ENCODE measurements at places on chromosomes 12 and 14. TPM values are rescaled to one million over a fixed set of nuclear protein-coding genes. Genes with fewer than 3 reads are reported as not detected.

- DNase-seq = no peak
Observed at GRCh38 chr14:88470542-88471440, 84.0 kb downstream of the PTPN21 start.

BEGAIN gene
- total RNA-seq = 2.7 TPM

DNA sequence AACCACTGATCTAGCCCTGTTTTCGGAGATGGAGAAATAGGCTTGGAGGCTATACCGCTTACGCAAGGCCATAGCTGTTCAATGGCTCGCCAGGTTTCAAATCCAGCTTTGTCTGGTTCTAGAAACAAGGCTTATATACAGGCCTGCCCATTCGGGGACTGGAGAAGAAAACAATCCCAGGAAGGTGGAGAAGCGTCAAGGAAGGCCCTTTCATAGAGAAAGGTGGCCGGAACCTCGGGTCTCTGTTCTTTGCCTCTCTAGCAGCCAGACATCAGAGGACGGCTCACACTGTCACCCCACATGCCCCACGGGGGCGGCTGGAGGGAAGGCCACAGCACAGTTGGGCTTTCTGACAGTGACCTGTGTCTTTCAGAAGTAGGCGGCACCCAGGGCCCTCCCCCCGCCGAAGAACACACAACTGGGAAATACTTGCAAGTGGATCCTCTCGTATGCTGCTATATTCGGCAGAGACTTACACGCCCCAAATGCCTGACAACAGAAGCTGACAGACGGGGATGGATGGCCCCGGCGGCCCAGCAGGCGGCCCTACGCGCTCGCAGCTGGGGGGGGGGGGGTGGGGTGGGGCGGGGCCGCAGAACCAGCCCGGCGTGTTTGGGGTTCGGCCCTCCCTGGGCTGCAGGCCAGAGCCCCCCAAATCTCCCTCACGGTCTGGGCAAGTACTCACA, 4.5 kb upstream of the SETD1B start:
- peak; percentile 64 for DNase-seq

DNA sequence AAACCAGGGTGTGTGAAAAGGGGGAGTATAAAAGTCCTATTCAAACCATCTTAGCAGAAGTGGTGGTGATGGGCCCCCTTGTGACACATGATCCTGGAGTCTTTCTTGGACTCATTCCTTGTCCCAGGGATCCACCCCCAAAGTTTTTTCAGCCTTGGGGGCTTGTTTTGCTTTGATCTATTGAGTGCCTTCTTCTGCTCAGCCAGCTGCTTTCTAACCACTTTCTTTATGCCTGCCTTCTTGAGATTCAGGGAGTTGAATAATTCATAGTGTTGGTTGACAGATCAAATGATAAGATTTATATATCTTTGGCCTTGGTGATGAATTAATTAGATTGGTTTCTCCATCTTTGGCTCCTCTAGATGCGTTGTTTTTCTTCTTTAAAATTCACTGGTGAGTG, 926.7 kb downstream of the DIO2 start:
- DNase-seq = no peak

- DNase-seq = no peak
Observed at GRCh38 chr12:92444763-92445162, 258.0 kb upstream of the PLEKHG7 start.

DNA sequence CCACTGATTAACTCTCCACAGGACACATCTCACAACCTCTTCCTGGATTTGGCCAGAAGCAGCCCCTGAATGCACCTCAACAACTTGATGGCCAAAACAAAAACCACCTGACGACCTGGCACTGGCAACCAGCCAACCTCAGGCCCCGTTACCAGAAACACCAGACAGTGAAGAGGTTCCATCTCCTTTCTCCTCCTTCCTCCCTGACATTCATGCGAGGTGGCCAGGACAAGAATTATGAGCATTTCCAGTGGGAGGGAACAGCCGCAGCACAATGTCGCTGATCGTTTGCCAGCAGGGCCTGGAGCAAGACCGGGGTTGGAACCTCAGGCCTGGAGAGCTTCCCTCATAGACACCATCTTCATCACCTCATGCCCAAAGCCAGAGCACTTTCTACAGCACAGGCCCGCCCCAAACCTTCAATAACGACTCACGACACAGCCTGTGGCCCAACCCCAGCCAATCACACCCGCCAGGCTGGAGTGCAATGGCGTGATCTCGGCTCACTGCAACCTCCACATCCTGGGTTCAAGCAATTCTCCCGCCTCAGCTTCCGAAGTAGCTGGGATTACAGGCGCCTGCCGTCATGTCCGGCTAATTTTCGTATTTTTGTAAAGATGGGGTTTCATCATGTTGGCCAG, 48.7 kb downstream of the CCDC88C start:
- no peak for DNase-seq

DNA sequence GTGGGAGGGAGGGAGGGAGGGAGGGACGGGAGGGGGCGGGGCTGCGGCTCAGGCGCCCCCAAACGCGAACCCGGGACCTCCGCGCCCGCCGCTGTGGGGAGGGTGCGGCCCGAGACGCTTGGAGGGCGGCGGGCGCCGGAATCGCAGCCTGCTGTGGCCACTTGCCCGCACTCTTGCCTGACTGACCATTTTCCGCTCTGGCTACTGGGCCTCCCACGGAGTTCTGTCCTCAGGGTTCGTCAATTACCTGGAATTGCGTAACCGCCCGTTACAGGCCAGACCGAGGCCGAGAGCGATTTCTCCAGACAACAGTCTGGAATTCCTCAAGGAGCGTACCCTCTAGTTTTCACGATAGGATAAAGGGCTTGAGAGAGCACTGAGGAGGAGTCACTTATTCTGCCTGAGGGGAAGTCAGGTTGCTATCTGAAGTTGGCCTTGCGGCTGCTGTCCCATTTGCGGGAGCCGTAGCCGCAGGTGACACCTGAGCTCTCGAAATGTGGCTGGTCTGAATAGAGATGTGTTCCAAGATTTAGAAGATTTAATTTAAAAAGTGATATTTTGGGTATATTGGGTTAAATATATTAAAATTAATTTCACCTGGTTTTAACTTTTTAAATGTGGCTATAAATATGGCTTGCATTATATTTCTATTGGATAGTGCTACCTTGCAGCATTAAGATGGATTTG, 446 bp upstream of the ZNF641 start:
- DNase-seq = no peak

DNA sequence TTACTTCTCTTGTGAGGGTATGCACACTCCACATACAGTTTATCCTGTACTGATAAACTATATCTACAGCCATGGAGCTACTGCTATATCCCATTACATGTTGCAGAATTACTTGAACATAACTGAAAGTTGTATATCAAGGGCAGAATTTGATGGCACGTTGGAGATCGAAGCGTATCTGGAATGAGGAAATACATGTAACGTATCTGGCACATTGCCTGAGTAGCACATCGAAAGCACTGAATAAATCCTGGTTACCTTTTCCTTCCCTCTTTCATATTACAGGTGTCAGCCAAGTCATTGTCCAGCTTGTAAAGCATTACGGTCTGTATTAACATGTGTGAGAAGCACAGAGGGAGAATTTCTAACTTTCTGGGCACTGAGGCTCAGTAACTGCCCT, 42.1 kb upstream of the LIN7A start:
- no peak for DNase-seq

- no peak for DNase-seq
Observed at GRCh38 chr14:61376314-61376713, 54.9 kb downstream of the PRKCH start.

DNA sequence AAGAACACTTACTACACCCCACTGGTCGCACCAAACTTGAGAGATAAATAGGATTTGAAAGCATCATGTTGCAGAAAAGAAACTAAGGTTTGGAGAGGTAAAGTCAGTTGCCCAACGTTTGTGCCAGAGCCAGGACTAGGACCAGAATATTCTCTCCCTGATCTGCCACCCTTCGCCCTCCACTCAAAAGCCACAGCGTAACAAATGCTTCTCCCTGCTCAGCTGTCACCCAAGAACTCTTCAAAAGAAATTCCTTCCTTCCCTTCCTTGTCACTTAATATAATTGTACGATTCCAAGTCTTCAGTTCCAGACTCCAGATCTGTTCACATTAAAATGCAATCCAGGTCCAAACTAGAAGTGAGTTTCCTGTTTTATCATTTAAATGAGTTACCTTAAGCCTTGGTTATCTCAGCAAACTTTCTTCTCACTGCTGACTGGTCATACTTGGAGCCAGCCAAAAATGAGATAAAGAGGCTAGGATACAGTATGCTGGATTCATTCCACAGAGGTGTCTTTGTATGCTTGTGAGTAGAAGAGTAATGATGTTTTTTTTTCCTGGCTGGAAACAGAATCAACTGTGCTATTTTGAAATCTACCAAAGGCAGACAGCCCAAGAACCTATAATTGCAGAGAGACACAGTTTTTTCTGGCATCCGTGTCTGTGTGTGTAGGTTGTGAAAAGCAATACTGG, 12.8 kb upstream of the PPFIBP1 start:
- no peak for DNase-seq

GNG2 gene
- total RNA-seq = 304 TPM

PTCSC3 gene
- total RNA-seq = not detected

DNA sequence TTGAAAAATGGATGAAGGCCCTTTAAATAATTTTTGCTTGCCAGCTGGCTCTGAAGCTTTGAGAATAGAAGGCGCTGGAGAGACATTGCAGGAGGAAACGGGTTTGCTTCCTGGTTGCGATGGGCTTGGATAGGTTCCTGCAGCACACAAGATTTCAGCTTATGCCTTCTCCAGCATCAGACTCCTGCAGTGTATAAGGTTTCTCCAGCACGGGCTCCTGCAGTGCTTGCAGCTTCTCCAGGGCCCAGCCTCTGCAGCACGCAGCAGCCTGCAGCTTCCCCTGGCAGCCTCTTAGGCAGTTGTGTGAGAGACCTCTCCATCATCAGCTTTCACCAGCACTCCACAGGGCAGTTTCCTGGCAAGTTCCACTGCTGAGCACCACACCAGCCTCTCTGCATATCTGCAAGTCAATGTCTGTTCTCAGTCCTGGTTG, 78.7 kb upstream of the ZDHHC17 start:
- DNase-seq = no peak

- DNase-seq = no peak
Observed at GRCh38 chr14:63375769-63376168, 57.0 kb upstream of the GPHB5 start.

DNA sequence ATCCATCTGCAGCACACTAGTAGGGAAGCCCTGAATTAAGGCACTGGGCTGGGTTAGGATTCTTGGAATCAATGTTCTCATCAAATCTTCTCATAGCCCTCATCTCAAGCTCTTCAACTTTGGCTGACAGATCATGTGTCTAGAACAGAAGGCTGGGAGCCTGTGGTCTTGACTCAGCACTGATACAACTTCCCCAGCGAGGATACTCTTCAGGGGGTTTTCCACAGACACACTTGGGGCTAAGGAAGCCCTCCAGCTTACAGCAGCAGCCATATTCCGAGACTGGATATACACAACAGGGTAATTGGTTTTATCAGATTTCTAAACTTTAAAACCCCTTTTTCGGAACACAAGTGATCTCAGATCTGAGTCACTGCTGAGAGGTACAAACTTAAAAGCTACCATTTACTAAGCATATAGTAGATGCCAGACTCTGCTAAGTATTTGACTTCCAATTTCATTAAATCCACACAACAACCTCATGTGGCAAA, 3.5 kb downstream of the FMNL3 start:
- peak; percentile 37 for DNase-seq

GRCh38 chr14:72929316-72930080, 3.2 kb downstream of the DCAF4 start:
- no peak for DNase-seq

GRCh38 chr12:13875744-13876143, 105.7 kb downstream of the GRIN2B start:
- no peak for DNase-seq

DNA sequence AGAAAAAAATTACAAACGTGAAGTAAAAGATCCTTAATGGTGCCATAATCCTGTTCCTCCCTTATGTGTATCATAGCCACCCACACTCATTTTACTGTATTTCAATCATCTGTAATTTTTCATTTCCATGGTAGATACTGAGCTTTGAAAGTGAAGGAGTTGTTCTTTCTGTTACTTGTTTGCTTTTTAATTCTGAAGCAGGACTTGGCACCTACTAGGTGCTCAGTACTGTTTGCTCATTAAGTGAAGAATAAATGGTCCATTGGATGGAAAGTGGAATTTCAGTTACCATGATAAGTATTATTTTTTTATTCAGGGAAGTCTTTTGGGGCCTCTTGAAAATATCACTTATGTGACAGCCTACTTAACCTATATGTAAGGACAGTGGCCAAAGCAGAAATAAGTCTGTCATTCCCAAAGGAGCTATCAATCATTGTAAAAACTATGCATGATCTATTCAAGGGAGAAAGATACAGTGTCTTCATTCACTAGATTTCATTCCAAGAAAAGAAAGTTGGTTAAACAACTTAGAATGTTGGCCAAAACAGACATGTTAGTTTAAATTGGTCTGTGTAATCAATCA, 1244.4 kb upstream of the SEL1L start:
- no peak for DNase-seq

DNA sequence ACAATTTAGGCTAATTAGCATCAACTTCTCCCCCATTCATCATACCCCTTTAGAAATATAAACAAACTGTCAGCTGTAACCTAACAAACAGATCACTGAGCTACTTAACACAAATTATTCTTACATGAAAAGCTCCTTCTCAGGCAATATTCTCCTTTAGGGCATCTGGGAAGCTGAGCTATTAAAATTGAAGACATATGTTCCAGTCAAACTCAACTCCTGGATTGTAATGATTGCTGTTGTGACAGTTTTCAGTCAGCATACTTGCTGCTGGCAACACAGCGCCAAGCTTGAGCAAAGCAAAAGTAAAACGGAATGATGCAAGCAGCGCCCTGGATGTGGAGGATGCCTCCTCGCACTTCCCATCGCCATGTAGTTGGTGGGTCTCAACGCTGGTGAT, 82.4 kb downstream of the SLC25A21 start:
- no peak for DNase-seq

GRCh38 chr12:110733089-110733715, 9.5 kb downstream of the PPP1CC start:
- no peak for DNase-seq

- no peak for DNase-seq
Observed at GRCh38 chr12:44246482-44247105, 410.7 kb downstream of the TMEM117 start.

GRCh38 chr12:113424456-113424855, 2.3 kb downstream of the SDSL start:
- DNase-seq = no peak

MGAT4C gene
- total RNA-seq = not detected

PPP1R12A gene
- total RNA-seq = 114 TPM

GPR84 gene
- 0.25 TPM for total RNA-seq

TGM1 gene
- total RNA-seq = 4.0 TPM
